ENCODE measurements at places on chromosomes 2 and 18.

GRCh38 chr2:70898363-70899240 is 37.1 kb upstream of the ATP6V1B1 start:
- H3K36me3 ChIP-seq, result no peaks in the 10 kb centered on the region
- H3K27me3 ChIP-seq, result peaks cover 60% of the 10 kb centered on the region
- no peak for DNase-seq
- H3K27ac ChIP-seq, result no peak overlapping the region
- no peak overlapping the region for H3K4me3 ChIP-seq

- H3K4me1 ChIP-seq, result no peaks in the 10 kb centered on the region
- H3K4me3 ChIP-seq, result no peak overlapping the region
- no peaks in the 10 kb centered on the region for H3K27me3 ChIP-seq
- no peaks in the 10 kb centered on the region for H3K36me3 ChIP-seq
These were observed 274.9 kb upstream of the FANCL start for GRCh38 chr2:58515827-58516573.

GRCh38 chr18:77461062-77461688 is 211.5 kb downstream of the GALR1 start:
- H3K27me3 ChIP-seq, result no peaks in the 10 kb centered on the region
- H3K4me3 ChIP-seq, result no peak overlapping the region
- no peak for DNase-seq
- no peak overlapping the region for H3K27ac ChIP-seq
- no peaks in the 10 kb centered on the region for H3K36me3 ChIP-seq

- H3K27ac ChIP-seq, result no peak overlapping the region
- no peaks in the 10 kb centered on the region for H3K4me1 ChIP-seq
- H3K4me3 ChIP-seq, result no peak overlapping the region
- no peaks in the 10 kb centered on the region for H3K27me3 ChIP-seq
- no peak for DNase-seq
These were observed 302.5 kb downstream of the PIEZO2 start for GRCh38 chr18:10846657-10847407.

DNA sequence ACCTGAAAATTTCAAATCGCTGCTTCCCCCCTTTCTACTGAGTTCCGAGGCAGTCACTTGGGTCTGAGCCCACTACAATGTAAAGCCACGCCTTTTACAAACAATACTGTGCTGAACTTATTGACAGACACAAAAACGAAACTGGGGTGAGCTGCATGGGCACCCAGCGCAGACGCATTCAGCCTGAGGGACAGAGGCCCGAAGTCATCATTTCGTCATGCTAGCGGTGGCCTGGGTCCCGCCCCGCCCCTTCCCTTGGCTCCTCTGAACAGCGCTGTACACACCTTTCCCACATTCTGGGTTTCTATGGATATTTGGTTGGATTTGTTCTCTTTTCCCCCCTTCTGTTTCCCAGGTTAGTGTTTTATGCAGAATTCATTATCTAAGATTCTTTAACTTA is 71.7 kb downstream of the EIPR1 start:
- H3K4me3 ChIP-seq, result no peak overlapping the region
- H3K4me1 ChIP-seq, result no peaks in the 10 kb centered on the region
- H3K27me3 ChIP-seq, result no peaks in the 10 kb centered on the region
- no peak overlapping the region for H3K27ac ChIP-seq
- peak; percentile 30 for DNase-seq

- no peaks in the 10 kb centered on the region for H3K4me1 ChIP-seq
- H3K27ac ChIP-seq, result no peak overlapping the region
- DNase-seq, result no peak
- H3K4me3 ChIP-seq, result no peak overlapping the region
These were observed 140.7 kb downstream of the LAMA1 start for GRCh38 chr18:6976935-6977334.

DNA sequence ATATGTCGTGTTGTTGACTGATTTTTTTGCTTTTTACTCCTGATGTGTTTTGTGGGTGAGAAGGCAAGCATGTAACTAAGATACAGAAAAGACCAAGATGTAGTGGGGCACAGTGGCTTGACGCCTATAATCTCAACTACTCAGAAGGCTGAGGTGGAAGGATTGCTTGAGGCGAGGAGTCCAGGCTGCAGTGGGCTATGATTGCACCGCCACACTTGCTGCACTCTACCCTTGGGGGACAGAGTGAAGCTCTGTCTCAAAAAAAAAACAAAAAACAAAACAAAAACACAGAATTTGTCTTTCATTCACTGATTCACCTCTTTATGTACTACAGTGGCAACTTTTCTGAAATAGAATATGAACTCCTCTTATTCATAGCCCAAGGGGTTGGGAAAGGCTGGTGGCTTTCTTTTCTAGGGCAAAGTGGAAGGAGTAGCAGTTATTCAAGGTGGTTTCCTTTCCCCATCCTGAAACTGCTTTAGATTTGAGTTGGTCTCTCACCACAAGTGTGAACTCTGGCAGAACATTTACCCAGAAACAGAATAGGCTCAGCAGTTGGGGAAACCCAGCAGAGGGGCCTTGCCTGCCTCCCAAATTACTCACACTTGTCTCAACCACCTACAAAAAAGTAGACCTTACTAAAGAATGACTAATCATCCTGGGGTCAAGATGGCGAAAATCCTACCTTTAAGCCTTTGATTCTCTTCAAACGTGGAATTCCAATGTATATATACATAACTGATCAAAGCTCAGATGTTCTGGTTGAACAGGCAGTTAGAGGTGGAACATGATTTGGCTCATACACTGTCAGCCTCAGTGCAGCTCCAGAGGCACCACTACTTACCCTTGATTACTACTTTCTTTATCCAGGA is 6.5 kb downstream of the TANK start:
- H3K27me3 ChIP-seq, result no peaks in the 10 kb centered on the region
- no peak overlapping the region for H3K4me3 ChIP-seq
- H3K36me3 ChIP-seq, result no peaks in the 10 kb centered on the region
- no peak for DNase-seq

- H3K36me3 ChIP-seq, result no peaks in the 10 kb centered on the region
- H3K27ac ChIP-seq, result no peak overlapping the region
- DNase-seq, result no peak
These were observed 149.7 kb downstream of the MREG start for GRCh38 chr2:215863687-215864086.

DNA sequence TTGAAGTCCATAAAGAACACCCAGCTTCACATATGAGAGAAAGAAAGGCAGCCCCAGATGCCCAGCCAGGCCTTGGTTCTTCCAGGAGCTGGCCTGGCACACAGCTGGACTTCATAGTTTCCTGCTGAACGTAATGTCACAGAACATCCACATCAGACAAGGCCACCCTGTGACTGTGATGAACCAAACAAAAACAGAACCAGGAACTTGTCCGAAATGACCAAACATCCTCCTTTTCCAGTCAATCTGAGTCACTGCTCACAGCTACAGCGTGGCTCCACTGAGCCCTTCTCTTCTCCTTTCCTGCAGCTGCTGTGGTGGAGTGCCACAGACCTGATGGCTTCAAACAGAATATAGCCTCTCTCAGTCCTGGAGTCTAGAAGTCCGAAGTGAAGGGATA is 45.4 kb upstream of the PAPOLG start:
- no peaks in the 10 kb centered on the region for H3K27me3 ChIP-seq
- H3K36me3 ChIP-seq, result no peaks in the 10 kb centered on the region
- no peak for DNase-seq
- no peak overlapping the region for H3K27ac ChIP-seq
- H3K4me1 ChIP-seq, result no peaks in the 10 kb centered on the region
- no peak overlapping the region for H3K4me3 ChIP-seq

- no peak for DNase-seq
- no peak overlapping the region for H3K27ac ChIP-seq
- no peaks in the 10 kb centered on the region for H3K4me1 ChIP-seq
- H3K36me3 ChIP-seq, result no peaks in the 10 kb centered on the region
- H3K4me3 ChIP-seq, result no peak overlapping the region
- no peaks in the 10 kb centered on the region for H3K27me3 ChIP-seq
These were observed 33.4 kb upstream of the TUBA3E start for GRCh38 chr2:130231656-130232055.

GRCh38 chr18:8911408-8912340 is 190.8 kb upstream of the NDUFV2 start:
- H3K36me3 ChIP-seq, result no peaks in the 10 kb centered on the region
- H3K4me3 ChIP-seq, result no peak overlapping the region
- no peaks in the 10 kb centered on the region for H3K27me3 ChIP-seq
- no peak for DNase-seq

DNA sequence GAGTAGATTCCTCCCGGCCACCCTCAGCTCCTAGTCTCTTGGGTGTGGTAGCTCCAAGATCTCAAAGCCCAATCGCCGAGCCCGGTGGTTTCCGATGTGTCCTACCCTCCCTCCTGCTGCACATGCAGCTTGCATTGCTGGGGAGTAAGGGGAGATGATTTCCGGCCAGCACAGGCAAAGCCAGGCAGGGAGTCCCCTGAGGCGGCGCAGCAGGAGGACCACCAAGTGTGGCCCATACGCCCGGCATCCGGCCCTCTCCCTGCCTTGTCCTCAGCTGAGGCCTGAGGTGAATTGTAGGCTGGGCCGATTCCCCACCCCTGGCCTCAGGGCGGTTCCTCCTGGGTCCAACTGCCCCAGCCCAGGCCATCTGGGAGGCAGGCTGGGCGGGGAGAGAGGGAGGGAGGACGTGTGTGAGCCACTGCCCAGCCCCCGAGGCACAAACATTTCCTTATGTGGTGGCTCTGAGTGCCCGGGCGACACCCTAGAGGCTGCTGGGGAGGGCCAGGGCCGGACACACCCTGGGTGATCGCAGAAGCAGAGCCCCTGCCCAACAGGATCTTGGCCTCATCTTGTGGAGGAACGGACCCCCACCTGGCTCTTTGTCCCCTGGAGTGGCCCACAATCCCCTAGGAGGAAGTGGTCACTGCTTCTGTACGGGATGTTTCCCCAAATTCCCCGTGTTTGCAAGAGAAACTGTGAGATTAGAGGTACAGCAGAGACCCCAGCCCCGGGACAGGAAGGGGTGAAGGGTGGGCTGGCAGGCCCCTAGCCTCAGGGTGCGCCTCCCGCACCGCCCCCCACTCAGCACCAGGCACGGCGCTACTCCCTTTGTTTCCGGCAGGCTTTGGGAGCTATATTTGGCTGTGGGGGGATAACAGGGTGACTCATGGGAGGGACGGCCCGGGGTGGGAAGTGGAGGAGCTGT is 41.9 kb upstream of the PTMA start:
- no peaks in the 10 kb centered on the region for H3K27me3 ChIP-seq
- DNase-seq, result peak; percentile 97

- no peaks in the 10 kb centered on the region for H3K4me1 ChIP-seq
- H3K27ac ChIP-seq, result no peak overlapping the region
- no peaks in the 10 kb centered on the region for H3K36me3 ChIP-seq
- DNase-seq, result no peak
- no peak overlapping the region for H3K4me3 ChIP-seq
These were observed 37.5 kb downstream of the SLC39A10 start for GRCh38 chr2:195694553-195694952.
